ENCODE measurements at places on chromosomes 2 and 18.

- DNase-seq: no peak
Measured at GRCh38 chr2:64212346-64212745, 68.1 kb upstream of the PELI1 start.

GRCh38 chr2:214547931-214548330 lies 137.1 kb downstream of the VWC2L start:
- DNase-seq: no peak

DNA sequence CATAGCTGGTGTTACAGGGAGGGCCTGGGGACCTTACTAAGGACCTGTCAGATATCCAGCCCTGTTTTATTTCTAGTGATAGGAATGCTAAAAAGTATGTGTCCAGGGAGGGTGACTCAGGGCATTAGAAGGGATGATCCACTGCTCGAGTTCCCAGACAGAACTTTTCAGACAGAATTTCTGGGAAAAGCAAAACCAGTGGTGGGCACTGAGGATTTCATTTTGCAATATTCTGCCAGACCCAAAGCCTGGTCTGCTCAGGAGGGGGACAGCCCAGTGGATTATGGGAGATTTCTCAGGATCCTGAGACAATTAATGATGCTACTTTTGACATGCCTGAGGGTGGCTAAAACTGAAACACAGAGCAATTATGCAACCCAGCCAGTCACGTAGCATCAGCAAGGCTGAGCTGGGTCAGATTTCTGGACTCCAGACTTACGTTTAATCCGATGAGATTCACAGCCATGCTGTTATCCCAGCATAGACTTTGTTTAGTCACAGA lies 4.7 kb upstream of the KCNE4 start:
- DNase-seq: no peak

- DNase-seq: no peak
Measured at GRCh38 chr18:52700816-52701215, 360.8 kb downstream of the DCC start.

GRCh38 chr2:70851704-70852103 lies 16.1 kb upstream of the CD207 start:
- no peak for DNase-seq

DNA sequence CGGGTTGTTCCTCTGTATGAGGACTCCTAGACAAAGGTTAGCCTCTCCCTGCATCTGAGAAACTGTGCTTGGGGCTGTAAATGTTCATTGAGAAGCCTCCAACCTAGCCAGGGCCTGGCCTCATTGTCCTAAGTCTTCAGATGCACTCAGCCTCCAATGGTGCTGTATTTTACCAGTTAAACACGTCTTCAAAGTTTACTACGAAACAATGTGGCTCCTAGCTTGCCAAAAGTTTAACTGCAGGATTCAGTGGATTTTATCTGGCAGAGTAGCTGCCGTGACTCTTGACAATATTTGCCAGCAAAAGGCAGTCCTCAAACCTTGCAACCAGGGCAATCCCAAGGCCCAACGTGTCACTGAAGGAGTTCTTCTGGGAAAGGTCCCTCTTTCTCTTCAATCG lies 1.1 kb downstream of the PID1 start:
- no peak for DNase-seq

- DNase-seq: no peak
Measured at GRCh38 chr2:240786871-240787311, 33.1 kb downstream of the KIF1A start.

DNA sequence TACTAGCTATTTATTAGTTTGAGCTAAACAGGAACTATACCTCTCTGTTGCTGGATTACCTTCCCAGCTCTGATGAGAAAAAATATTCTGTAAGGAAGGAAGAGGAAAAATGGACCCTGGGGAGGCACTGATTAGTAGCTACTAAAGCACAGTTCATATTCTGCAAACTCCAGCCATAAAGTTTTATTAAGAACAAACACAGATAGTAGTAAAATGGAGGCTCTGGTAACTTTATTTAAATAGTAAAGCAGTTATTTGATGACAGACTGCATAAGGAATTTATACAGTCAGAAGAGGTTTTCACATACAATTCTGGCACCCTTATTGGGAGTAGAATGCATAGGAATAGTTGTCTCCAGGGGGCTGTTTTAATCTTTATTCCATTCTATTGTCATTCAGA lies 84.1 kb downstream of the XIRP2 start:
- no peak for DNase-seq

- peak; percentile 61 for DNase-seq
Measured at GRCh38 chr18:68623342-68623741, 91.6 kb downstream of the TMX3 start.

- peak; percentile 39 for DNase-seq
Measured at GRCh38 chr2:28269019-28269784, 123.5 kb upstream of the FOSL2 start.

- no peak for DNase-seq
Measured at GRCh38 chr2:12649602-12650400, 66.9 kb upstream of the TRIB2 start.

DNA sequence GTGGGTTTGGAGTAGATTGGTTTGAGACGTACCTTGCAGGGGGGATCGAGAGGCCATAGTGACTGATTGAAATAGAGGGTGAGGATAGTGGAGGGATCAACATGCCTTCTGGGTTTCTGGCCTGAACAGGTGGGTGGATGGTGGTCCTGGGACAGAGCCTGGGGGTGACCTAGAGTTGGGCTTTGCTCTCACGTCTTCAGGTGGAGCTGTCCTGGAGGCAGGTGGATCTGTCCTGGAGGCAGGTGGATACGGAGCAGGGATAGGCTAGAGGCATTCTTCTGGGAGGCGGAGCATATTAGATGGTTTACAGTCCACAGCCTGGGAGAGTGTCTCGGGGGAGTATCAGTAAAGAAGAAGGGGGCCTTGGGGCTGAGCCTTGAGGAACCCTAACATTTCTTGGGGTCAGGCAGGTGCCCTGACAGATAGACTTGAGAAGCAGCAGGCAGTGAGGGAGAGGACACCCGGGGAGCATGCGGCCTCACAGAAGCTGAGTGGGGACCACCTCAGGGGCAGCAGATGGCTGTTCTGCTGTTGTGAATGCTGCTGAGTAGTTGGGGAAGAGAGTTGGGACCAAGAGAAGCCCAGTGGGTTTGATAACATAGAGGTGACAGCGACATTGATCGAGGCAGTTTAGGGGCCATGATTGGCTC lies 1.6 kb downstream of the CAPN10 start:
- no peak for DNase-seq

DNA sequence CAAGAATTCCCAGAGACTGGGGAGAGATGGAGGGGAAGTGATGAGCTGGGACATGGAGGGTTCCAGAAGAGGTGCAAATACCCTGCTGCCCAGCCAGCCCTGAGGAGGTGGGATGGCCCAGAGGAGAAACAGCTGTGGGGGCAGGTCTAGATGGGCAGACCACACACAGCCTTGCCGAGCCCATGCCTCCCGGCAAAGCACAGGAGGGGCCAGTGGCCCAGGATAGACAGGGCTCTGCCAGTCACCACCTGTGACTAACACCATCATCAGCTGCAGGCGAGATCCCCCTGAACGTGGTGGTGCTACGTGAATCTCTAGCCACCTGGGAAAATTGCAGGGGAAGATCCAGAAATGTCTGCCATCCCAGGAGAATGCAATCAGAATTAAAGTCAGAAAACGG lies 39.4 kb downstream of the SCTR start:
- DNase-seq: no peak

DNA sequence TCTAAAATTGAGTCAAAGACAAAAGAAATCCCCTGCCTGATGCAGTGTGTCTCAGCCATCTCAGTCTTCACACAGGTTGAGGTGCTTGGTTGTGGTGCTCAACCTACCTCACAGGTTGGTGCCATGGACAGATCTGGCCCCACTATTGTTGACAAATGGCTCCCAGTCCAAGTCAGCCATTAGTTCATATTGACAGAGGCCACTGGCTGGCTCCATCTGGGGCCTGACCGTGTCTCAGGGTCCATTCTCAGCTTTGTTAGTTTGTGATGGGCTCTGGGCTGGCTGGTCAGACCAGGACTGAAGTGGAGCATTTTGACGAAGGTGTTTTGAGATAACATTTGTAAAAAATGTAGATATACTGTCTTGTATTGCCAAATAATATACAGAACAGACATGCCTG lies 36.9 kb downstream of the MRPL33 start:
- DNase-seq: no peak

GRCh38 chr18:37540424-37541138 lies 25.0 kb downstream of the CELF4 start:
- DNase-seq: no peak

- DNase-seq: no peak
Measured at GRCh38 chr2:54497763-54498680, 41.9 kb downstream of the SPTBN1 start.

DNA sequence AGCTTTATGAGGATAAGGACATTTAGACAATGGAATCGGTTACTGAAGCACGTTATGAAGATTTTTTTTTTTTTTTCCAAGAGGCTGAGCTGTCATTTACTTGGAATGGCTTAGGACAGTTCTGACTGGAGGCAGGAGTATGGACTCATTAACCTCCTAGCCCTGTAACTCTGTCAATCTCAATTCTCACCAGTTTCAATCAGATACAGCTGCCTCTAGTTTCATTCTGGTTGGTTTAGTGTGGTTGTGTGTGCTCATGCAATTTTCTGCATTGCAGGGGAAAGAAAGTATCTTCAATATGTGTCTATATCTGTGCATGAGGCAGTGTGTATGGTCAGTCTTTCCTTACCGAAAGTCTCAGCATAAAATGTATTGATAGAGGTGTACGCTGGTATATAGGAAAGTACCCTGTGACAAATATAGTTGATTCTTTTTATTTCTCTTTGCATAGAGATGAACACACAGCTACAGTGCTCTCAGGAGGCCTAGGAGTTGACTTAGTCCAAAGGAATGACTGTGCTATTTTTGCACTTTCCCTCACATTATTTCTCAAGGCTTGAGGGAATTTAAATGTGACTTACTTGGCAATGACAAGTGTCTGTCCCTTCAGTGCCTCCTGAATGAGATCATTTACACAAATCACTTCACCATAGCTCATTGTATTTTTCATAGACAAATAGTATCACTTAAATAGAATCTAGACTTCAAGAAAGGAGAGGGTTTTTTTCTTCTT lies 50.5 kb upstream of the GRB14 start:
- no peak for DNase-seq

DNA sequence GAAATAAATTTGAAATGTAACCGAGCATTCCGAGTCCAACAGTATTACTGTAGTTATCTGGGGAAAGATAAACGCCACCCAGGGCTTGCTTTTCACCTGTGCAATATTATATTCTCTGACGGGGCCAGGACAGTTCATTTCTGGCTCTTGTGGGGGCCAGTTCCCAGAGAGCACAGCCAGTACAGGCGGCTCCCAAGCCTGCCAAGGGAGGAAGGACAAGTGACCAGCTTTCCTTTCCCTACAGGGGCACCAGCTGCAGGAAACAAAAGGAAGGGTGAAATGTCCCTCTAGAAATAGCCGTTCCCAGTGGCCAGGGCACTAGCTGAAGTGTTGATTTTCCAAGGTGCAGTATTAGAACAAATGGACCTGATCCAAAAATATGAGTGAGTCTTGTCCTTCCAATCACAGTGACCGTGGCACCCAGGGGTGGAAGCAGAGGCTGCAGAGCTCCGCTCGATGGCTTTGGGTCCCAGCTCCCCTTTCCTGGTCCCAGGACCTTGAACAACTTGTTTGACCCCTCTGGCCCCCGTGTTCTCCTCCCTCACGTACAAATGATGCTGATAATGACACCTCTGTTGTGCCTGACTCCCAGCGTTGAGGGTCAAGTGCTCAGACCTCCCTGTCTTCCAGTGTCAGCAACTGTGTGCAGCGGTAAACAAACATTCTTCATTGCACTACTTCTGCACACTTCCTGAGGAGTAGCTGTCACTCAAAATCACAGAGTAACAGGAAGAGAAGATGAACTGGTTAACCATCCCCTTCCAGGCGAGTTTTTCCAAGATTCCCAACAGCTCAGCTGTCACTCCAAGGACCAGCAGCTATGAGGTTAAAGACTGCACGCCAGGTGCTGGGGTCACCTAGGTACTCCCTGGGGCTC lies 40.9 kb downstream of the GYPC start:
- no peak for DNase-seq

GRCh38 chr2:96502891-96503636 lies 2.1 kb downstream of the NEURL3 start:
- no peak for DNase-seq

- DNase-seq: no peak
Measured at GRCh38 chr2:14693874-14694273, 61.4 kb downstream of the LRATD1 start.
